ENCODE measurements at places on chromosomes 16 and 17. TPM values are rescaled to one million over a fixed set of nuclear protein-coding genes. Genes with fewer than 3 reads are reported as not detected.

The CCL1 gene
- not detected for total RNA-seq

The GPR139 gene
- not detected for total RNA-seq

The MAPK7 gene
- total RNA-seq, result 15.3 TPM

The SAMD14 gene
- total RNA-seq, result 0.32 TPM

The MYH8 gene
- total RNA-seq, result not detected

The EVPLL gene
- total RNA-seq, result 7.0 TPM

The FASN gene
- total RNA-seq, result 50.2 TPM

The DOC2B gene
- 2.8 TPM for total RNA-seq

The SCGB1C2 gene
- not detected for total RNA-seq

The PLA2G10 gene
- 4.0 TPM for total RNA-seq

The PHOSPHO1 gene
- not detected for total RNA-seq

The MMP2 gene
- total RNA-seq, result 52.7 TPM

The DYNC1LI2 gene
- total RNA-seq, result 393 TPM

The NTN1 gene
- 3.6 TPM for total RNA-seq

The CEP131 gene
- 21.3 TPM for total RNA-seq

The KCNH4 gene
- not detected for total RNA-seq

The ZNF689 gene
- total RNA-seq, result 9.1 TPM

The SLC5A2 gene
- not detected for total RNA-seq

The TEX19 gene
- total RNA-seq, result not detected

The TBC1D3C gene
- total RNA-seq, result not detected

The HLF gene
- total RNA-seq, result 11.0 TPM

The CTF1 gene
- total RNA-seq, result 0.82 TPM

The RPS15A gene
- total RNA-seq, result 885 TPM

The ACACA gene
- 21.7 TPM for total RNA-seq

The RARA gene
- 110 TPM for total RNA-seq

The SLC22A31 gene
- total RNA-seq, result not detected

The ITPRIPL2 gene
- total RNA-seq, result 42.4 TPM

The SLC13A2 gene
- not detected for total RNA-seq

The ITGB3 gene
- 7.9 TPM for total RNA-seq

The ERCC4 gene
- 14.1 TPM for total RNA-seq

The ASPHD1 gene
- total RNA-seq, result 1.1 TPM

The TBC1D3H gene
- total RNA-seq, result not detected
